ENCODE measurements at places on chromosomes 11 and 22. TPM values are rescaled to one million over a fixed set of nuclear protein-coding genes. Genes with fewer than 3 reads are reported as not detected.
A peak's percentile ranks its signal among the peaks of the same experiment; 100 is the strongest.

DNA sequence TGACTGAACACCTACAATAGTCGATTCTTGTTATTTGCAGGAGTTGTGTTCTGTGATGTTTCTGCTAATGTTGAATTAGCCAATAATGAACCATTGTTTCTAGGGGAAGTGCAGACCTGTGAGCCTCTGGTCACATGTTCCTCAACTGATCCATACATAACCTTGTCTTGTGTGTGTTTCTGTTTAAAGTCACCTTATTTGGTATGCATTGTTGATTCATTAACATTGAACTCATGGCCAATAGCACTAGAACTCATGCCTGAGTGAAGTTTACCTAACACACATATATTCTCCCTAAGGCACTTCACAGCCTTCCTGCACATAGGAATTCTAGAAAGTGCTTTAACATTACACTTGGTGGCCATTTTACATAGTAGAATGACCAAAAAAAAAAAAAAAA, 271.8 kb upstream of the PLET1 start:
- no peak for DNase-seq

GRCh38 chr11:79189601-79190000, 251.2 kb downstream of the TENM4 start:
- DNase-seq: no peak

DNA sequence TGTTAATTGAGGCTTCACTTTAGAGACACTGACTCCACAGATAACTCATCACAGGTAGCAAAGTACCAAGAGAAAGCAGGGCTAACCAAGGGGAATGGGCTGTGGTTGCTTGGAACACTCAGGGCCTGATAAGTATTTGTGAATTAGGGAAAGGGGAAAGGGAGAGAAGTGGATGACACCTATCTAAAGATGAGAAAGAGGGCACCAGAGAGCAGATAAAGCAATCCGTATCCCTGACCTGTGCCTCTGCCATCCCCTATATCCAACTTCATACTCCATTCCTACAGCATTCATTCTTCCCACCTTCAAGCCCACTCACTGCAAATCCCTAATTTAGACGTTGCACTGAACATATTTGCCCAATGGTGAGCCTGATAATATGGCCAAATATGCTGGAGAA, 43.0 kb upstream of the API5 start:
- DNase-seq: peak; percentile 7

DNA sequence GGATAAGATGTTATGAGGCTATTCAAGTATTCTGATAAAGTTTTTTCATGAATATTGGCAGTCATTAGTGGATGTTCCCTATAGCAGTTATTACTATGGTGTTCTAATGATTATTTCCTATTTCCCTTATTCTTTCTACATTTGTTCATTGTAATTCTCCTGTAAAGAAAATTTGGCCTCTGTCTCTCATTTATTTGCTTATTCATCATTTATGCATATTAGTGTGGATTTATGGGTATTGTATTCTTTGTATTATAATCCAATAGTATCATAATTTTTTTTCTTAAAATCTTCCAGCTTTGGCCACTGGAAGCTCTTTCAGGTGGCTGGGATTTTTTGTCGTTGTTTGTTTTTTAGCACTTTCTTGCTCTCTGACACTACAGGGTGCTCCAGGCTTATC, 47.3 kb downstream of the JAM3 start:
- no peak for DNase-seq

DNA sequence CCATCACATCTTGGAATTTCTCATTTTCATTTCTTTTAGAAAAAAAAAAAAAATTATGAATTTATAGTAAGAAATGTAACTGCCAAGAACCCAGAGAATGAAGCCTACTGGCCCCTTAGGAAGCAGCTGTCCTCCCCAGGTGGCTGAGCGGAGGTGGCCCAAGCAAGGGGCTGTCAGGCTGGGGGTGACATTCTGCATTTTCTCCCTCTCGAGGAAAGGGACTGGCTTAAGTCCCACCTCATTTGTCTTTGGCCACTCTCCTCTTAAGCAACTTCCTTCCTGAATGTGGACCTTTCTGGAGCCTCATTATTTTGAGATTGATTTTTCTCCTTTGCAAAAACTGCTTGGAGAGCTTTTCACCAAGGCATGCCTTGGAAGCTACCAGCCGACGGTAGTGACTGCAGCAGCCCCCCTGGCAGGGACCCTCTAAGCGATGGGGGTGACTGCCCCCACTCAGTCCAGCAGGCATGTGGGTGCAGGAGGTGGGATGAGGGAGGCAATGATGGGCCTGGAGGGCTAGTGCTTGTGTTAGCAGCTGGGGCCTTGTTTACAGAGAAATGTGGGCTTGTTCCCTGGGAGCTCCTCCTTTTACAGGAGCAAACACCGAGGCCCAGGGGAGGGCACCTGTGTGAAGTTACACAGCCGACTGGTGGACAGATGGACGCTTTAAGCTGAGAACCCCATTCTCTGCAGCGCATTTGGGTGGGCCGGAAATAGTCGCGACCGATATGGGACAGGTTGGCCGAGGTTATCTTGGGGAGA, 111.7 kb downstream of the MORC2 start:
- no peak for DNase-seq

GRCh38 chr11:64608636-64609035, 17.6 kb downstream of the SLC22A12 start:
- DNase-seq: peak; percentile 52

DNA sequence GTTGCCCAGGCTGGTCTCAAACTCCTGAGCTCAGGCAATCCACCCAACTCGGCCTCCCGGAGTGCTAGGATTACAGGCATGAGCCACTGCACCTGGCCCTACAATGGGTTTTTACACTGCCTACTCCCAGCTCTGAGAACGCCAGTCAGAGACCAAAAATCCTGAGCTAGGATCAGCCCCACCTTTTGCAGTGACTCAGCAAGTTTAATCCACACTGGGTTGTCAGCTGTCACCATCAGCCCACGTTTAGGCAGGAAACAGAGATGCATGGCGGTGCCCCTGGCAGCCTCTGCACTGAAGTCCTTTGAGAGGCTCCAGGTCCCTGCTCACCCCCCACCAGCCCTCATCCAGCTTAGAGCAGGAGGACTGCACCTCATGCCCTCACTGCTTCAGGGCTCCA, 117.6 kb downstream of the ARHGAP8 start:
- peak; percentile 51 for DNase-seq

GRCh38 chr11:107780775-107781174, 68.9 kb upstream of the SLN start:
- DNase-seq: no peak

DNA sequence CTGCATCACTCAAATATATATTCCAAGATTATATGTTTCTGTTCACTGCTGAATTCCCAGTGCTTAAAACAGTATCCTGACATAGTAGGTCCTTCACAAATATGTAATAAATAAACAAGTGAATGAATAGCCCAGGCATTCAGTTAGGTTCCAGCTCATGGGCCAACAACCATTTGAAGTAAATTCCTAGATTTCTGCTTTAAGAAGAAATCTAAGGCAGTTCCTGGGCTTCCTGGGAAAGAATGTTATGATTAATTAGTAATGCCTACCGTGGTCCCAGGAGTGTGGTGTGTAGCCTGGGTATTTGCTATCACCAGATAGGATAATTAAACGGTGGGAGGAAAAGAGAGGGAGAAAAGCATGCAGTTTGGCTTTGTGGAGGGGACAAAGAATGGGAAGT, 576.8 kb downstream of the SOX6 start:
- no peak for DNase-seq

DNA sequence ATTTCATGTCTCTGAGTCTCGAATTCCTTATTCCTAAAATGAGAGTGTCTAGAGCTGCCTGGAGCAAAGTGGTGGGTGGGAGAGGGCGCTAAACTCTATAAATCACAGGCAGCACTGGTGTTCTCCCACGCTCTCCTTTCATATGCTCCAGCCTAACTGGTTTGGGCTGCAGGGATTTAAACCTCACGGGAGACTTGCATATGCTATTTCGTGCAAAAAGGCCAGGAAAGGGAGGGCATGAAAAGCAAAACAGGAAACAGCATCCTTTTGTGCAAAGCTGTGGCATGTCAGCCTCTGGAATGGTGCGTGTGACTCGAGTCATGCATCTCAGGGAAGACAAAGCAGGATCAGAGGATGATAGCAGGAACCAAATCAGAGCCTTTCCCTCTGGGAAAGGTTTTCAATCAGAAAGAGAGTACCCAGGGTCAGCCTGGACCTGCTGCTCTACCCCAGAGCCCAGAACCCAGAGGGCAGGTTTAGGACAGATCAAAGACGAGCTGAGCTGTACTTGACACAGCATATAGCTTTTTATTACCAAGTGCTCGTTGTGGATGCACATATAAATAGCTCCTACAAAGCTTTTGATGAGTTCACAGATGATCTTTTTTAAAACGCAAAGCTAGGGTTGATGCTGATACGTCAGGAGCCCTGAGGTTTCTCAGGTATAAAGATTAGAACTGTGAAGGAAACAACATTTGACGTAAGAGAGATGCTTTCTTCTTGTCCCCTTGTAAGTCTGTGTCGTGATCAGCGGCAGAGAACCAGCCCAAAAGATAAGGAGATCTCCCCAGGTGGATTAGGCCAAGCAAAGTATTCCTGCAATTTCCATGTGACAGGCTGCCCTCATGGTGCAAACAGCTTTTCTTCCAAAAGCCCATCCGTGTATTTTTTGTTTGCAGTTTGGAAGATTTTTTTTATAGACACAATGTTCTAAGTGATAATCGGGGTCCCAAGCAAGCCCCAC, 46.2 kb upstream of the YWHAH start:
- DNase-seq: no peak

- DNase-seq: no peak
Observed at GRCh38 chr22:26785932-26786331, 128.5 kb downstream of the MIAT start.

- no peak for DNase-seq
Observed at GRCh38 chr22:17638182-17638431, 450 bp upstream of the BCL2L13 start.

GRCh38 chr11:106520146-106520912, 442.9 kb downstream of the AASDHPPT start:
- no peak for DNase-seq

GRCh38 chr22:23564276-23564675, 15.8 kb downstream of the IGLL1 start:
- no peak for DNase-seq

DNA sequence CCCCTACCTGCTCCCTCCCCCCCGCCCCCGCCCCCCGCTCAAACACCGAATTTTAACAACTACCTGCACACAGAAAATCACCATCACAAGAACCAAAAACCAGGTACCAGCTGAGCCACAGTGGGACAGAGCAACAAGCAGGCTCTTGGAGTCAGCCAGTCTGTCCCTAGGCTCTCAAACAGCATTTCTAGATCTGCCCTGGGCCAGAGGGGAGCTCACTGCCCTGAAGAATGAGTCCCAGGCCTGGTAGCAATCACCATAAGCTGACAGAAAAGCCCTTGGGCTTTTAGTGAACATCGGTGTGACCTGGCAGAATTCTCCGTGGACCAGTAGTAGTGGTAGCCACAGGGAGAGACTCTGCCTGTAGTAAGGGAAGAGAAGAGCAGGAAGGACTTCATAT, 58.3 kb downstream of the C11orf87 start:
- peak; percentile 1 for DNase-seq

DNA sequence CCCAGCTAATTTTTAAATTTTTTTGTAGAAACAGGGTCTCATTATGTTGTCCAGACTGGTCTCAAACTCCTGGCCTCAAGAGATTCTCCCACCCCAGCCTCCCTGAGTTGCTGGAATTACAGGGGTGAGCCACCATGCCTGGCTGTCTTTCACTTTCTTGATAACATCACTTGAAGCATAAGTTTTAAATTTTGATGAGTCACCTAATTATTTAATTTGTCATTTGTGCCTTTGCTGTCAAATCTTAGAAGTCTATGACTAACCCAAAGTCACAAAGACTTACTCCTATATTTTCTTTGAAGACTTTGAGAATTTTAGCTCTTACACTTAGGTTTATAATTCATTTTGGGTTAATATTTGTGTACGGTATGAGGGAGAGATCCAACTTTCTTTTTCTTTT, 14.5 kb upstream of the MSANTD2 start:
- no peak for DNase-seq

DNA sequence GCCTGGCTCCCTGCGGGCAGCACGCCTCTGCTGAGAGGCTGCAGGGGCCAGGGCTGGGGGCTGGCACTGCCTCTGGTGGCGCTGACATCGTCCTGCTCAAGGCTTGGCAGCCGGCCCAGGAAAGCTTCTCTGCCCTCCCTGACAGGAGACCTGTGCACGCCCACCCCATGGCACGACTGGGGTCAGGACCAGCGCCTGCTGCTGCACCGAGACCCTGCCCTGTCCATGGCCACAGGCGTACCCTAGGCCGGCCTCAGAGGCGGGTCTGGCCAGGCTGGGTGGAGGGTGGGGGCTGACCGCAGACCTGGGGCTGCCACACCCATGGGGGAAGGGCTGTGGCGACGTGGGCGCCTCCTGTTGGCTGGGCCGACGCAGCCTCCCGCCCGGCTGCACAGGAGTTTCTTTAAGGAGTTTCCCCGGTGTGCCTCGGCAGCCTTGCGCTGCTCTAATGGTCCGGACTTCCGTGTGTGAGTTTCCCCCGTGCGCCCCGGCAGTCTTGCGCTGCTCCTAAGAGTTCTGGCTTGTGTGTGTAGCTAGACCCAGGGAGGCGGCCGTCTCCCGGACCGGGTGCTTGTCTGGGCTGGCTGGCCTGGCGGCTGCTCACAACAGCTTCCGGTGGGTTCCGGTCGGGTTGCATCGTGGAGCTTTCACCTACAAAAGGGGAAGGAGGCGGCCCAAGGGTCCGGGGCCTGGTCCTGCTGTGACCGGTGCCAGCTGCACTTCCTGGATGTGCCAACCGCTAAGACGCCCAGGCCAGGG, 4.6 kb downstream of the TRABD start:
- peak; percentile 68 for DNase-seq

GRCh38 chr22:46063846-46064227, 86.5 kb upstream of the PPARA start:
- no peak for DNase-seq

- DNase-seq: peak; percentile 74
Observed at GRCh38 chr22:42473484-42474193, 41.4 kb upstream of the NFAM1 start.

GRCh38 chr11:1218788-1219445, 3.9 kb upstream of the MUC5B start:
- no peak for DNase-seq

Gene NCAPH2
- 41.2 TPM for total RNA-seq

Gene FBLN1
- total RNA-seq: 84.3 TPM

Gene PLAAT3
- 8.0 TPM for total RNA-seq

Gene EML3
- total RNA-seq: 26.6 TPM

Gene VSTM5
- 0.37 TPM for total RNA-seq

Gene SLC7A4
- not detected for total RNA-seq

Gene TRIM48
- not detected for total RNA-seq

Gene LRRC4C
- total RNA-seq: 3.4 TPM

Gene TRPM5
- total RNA-seq: 0.34 TPM

Gene OR8H1
- not detected for total RNA-seq

Gene PANX3
- not detected for total RNA-seq

Gene OR8G5
- total RNA-seq: not detected

Gene MYEOV
- total RNA-seq: not detected

Gene PTPN5
- 8.5 TPM for total RNA-seq

Gene LRRC56
- 1.4 TPM for total RNA-seq

Gene B4GAT1
- 57.1 TPM for total RNA-seq

Gene SGSM1
- 1.1 TPM for total RNA-seq

Gene BLID
- total RNA-seq: not detected

Gene NEFH
- 0.31 TPM for total RNA-seq
